A172 (cell line): ENCODE measurements at places on chromosomes 13 and 19.

DNA sequence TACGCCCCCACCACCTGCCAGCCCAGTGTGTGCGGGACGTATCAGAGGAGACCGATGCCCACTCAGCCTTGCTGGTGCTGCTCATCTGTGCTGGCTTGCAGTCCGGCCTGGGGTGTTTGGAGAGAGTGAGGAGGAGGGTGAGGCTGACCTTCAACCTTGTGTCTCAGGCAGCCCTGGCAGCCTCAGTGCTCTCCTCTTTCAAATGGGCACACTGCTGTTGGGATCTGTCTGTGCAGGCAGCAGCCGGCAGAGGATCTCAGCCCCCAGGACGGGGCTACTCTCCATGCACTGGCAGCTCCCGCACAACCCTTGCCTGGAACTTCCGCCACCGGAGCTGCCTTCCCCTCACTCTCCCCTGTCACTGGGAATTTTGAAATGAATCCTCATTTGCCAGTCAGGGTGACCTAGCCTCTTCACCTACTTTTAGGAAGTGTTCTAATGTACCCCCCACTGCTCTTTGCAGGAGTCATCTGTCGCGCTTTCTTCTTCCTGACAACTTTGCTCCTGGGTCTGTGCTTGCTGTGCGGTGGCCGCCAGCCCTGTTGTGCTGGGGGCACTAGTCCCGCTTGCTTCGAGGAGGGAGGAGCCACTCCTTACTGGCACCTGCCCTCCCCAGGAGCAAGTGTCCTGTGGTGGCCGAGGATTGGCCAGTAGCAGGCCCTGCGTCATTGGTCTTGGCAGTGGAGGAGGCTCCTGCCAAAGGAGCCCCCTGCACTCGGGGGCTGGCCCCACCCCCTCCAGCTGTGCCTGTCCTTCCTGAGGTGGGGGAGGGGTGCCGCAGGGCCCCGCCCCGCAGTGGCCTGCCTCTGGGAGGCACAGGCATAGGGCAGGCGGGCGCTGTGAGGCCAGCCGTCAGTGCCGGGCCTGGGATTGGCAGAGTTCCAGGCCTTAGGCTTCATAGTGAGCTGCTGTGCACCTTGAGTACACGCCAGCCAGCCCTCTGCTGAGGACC, 53.4 kb downstream of the TSSK6 start:
- no peak for DNase-seq

- DNase-seq = no peak
Measured at GRCh38 chr19:45440259-45440638, 16.5 kb upstream of the ERCC1 start.

DNA sequence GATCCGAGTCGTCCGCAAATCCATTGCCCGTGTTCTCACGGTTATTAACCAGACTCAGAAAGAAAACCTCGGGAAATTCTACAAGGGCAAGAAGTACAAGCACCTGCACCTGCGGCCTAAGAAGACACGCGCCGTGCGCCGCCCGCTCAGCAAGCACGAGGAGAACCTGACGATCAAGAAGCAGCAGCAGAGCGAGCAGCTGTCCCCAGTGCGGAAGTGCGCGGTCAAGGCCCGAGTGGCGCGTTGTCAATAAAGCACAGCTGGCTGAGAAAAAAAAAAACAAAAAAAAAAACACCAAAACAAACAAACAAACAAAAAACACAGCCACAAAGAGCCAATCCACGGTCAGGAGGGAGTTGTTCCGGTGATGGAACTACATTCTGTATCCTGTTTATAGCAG, 4.7 kb upstream of the GNA15 start:
- DNase-seq = no peak

DNA sequence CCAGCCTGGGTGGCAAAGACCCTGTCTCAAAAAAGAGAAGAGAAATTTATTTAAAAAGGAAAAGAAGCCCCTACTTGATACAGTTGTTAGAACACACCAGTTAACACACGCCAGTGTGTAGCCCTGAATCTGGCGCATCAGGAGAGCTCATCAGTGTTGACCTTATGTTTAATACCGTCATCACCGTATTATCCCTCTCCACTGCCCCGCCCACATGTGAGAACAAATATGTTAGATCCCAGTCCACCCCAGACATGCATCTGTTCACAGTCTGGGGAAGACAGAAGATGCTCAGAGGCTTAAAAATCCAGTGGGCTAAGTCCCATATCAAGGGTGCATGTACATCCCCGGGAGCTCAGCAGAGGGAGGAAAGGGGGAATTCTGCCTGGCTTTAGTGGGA, 155.2 kb downstream of the DPF1 start:
- no peak for DNase-seq

DNA sequence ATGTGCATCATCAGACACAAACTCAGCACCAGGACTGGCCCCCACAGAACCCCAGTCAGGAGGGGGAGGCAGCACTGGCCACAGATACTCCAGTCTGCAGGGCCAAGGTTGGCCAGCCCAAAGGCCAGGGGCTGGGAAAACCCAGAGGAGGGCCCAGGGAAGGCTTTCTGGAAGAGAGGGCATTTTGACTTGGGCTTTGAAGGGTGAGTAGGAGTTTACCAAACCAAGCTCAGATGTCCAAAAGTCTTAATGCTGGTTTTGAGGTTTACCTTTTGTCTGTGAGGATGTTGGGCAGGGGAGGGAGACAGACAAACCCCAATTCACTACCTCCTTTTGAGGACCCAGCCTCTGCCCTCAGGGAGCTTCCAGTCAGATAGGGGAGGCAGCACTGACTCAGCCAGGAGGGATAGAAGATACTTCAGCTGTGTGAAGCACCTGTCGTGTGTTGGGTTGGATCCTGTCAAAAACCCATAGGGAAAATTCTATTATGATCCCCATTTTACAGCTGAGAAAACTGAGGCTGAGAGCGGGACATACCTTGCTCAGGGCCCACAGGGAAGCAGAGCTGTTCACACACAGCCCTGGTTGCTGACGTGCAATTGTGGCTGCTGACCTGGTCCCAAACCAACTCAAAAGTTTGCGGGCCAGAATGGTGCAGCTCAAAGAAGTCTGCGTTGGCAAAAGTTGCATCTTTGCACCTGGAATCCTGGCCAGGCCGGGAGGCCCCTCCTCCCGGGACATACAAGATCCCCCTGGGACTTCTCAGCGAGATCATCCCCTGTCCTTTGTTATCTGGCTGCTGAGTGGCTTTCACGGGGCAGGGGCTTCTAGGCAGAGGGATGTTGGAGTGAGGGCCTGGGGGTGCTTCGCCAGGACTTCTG, 13.1 kb downstream of the CILP2 start:
- no peak for DNase-seq

GRCh38 chr19:50654882-50655281, 5.6 kb downstream of the C19orf81 start:
- no peak for DNase-seq

- DNase-seq = no peak
Measured at GRCh38 chr13:53890696-53891095, 862.1 kb downstream of the OLFM4 start.

- no peak for DNase-seq
Measured at GRCh38 chr13:99808786-99809185, 162.8 kb downstream of the ZIC5 start.

DNA sequence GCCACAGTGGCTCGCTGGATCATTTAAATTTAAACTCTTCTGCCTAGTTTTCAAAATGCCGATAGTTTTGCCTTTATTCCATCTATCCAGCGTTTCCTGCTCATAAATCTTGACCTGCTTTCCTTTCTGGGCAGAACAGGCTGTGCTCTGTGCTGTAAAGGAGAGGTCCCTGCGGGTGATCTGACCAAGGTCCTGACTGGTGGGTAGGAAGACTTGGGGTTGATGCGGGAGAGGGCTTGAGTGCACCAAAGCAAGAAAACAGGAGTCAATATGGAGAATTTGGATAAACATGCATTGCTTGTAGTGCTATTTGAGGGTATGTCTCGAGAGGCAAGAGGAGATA, 533.6 kb downstream of the MYO16 start:
- DNase-seq = peak; percentile 33

DNA sequence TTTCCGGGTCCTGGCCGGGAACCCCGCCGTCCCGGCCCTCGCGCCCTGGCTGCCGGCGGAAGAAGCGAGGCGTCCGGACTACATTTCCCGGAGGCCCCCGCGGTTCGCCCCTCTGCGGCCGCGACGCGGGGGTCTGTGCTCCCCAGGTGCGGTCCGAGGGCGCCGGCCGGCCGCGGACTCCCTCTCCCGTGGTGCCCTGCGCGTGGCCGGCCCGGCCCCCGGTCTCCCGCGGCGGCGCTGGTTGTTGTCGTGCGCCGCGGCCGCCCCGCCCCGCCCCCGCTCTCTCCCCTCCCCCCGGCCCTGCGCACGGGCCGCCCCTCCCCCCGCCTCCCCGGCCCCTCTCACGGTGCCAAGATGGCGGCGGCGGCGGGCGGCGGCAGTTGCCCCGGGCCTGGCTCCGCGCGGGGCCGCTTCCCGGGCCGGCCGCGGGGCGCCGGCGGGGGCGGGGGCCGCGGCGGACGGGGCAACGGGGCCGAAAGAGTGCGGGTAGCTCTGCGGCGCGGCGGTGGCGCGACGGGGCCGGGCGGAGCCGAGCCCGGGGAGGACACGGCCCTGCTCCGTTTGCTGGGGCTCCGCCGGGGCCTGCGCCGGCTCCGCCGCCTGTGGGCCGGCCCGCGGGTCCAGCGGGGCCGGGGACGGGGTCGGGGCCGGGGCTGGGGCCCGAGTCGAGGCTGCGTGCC, at the start of gene KMT2B:
Gene KMT2B (plus strand): TSS at position 339 of the 680 bp plus-strand sequence. CDS start 16 bp downstream, at position 355.
- DNase-seq = peak; percentile 89

DNA sequence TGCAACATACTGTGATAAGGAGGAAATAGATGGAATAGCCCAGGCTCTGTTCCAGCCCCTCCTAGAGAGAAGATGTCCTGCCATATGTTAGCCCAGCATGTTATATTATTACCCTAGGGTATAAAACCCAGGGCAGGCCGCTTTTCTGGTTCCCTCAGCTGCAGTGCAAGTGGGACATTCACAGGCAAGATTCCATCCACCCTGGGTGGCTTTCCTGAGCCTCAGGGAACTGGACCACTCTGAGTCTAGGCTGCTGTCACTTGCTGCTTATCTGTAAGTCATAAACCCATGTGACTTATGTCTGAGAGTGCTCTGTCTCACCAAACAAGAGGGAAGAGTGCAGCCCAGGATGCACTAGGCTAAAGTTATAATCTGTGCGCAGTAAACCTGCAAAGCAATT, 413.2 kb downstream of the MZT1 start:
- no peak for DNase-seq

- no peak for DNase-seq
Measured at GRCh38 chr13:48993150-48993549, 17.4 kb downstream of the FNDC3A start.

DNA sequence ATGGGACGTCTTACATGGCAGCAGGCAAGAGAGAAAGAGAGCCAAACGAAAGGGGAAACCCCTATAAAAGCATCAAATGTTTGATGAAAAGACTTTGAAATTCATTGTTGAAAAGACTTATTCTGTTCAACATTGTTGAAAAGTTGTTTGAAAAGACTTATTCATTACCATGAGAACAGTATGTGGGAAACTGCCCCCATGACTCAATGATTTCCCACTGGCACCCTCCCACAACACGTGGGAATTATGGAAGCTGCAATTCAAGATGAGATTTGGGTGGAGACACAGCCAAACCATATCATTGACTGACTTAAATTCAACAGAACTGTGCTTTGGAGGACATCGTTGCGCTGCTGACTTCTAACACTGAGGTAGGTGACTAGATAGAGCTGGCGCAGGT, 48.0 kb upstream of the RCBTB2 start:
- no peak for DNase-seq

DNA sequence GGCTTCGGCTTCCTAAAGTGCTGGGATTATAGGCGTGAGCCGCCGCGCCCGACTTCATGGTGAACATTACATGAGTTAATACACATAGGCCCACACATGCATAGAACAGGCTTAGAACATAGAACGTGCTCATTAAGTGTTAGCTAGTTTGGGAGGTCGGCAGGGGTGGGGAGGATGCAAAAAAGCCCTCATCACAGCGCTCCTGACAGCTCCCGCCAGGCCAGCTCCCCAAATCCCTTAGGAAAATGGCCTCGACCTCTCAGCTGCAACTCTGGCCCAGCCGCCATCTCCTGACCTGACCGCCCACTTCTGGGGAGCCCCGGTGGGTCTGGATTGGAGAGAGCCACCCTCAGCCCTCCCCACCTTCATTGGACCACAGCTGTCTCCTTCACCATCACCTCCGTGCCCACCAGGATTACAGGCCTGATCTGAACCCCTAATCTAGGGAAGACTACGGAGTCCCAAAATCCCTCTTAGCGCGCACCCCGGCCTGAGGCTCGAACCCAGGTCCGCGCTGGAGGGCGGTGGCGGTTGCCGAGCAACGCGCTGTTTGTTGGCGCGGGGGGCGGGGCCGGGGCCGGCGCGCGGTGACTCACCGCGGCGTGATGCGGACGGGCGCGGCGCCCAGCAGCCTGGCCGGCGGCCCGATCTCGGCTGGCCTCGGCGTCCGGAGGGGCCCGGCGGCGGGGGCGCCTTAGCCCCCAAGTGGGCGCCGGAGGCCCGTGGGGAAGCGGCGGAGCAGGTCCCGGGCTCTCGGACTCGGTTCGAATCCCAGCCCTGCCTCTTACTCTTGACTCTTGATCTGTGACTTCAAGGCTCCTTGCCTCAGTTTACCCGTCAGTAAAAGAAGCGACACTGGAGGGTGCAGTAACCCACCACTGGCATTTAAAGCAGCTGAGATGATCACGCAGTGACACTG, 26.7 kb upstream of the NANOS3 start:
- peak; percentile 66 for DNase-seq

- peak; percentile 93 for DNase-seq
Measured at GRCh38 chr19:3142292-3142670, 6.4 kb downstream of the GNA15 start.

DNA sequence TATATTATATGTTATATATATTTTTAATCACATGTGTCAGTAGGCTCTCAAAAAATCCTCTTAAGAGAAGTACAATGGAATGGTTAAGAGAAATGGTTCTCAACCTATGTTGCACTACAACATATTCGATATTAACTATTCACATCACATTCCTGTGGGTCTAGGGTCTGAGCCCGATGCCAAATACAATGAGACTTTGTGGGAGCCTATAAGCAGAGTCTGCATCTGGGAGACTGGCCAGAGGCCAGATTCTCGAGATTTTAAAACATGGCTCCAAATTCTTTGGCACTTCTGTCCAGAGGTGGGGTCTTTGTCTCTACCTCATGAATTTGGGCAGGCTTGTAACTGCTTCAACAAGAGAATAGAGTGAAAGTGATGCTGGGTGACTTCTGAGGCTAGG, 79.4 kb upstream of the NBEA start:
- no peak for DNase-seq
